A172 (cell line): ENCODE measurements at places on chromosomes 4 and X.

DNA sequence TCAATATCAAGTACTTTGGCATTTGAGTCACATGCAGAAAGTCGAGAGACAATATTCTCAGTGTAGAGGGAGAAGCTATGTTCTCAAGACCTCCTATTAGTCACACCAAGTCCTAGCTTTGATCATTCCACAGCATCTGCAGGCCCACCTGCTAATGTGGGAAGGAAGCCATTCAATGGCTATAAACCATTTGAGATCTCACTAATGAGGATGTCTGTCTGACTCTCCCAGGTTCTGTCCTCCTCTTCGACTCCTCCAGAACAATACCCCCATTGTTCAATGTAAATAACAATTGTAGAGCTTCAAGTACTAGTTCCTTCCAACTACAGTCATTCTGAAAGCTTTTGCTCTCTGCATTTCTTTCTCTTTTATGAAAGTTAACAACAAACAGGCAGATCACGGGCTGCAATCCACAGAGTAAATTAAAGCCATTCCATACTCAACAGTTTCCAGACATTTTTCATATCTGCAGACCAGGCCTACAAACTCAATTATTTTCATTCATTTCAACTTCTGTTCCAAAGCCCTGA lies 140.2 kb upstream of the EDNRA start:
- peak; percentile 56 for DNase-seq

DNA sequence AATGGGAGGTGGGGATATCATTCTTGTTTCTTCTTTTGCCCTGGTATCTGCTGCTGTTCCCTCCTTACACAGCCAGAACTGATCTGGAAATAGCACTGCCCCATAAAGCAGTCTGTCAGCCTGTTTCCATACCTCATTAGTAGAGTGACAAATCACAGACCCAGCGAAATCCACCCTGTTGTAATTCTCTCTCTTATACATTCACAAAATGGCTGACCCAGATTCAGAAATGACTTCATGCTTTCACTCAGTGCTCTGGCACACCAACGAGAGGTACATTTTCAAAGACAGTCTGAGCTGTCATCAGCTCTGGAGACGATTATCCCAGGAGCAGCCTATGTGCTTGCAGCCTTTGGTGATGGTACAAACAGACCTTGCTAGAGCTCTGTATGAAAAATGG lies 164.6 kb downstream of the AFF2 start:
- no peak for DNase-seq

DNA sequence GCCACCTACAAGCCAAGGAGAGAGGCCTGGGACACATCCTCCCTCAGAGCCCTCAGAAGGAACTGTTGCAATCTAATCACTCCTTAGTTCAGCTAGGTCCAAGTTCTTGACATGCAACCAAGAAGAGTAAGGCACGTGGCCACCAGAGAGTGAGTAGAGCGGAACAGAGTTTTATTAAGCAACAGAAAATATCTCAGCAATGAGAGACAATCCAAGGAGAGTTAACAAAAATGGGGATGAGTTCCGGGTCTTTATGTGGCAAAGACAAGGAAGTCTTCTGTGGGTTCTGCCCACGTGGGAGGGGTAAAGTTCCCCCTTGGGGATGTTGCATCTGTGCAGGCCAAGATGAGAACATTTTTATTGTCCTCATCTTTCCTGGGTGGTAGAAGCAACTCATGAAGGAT lies 38.5 kb upstream of the PROM1 start:
- DNase-seq: no peak

GRCh38 chr4:52959541-52959940 lies 97.4 kb downstream of the RASL11B start:
- no peak for DNase-seq

- no peak for DNase-seq
These were observed 1.2 kb downstream of the CPEB2 start for GRCh38 chr4:15003401-15003890.

DNA sequence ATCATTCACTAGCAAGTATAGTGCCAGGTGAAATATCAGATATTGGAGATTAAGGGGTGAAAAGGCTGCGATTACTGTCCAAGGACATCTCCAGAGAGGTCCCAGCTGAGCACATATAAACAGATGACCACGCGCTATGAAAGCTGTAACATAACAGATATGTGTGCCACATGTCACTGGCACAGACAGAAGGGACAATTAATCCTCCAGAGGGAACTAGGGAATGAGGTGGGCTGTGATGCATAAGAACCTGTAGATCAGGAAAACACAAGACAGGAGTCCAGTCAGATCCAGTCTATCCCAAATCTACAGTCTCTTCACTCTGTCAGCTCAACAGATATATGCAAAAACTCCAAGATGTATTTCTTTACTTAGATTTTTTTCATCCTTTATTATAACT lies 157.2 kb downstream of the LDB2 start:
- no peak for DNase-seq

DNA sequence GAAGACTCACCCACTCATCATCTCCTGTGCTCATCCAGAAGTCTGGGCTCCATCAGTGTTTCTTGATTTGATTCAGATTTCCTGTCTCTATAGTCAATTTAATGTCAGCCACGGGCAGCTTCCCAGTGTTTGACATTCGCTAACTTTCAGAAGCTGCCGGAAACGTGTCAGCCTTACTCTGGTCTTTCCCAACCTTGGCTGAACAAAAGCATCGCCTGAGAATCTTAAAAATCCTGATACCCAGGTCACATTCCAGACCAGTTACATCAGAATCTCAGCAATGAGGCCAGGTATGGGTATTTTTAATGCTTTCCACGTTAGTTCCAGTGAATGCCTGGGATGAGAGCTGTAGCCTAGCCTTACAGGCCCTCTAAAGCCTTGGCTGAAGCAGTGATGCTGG lies 233.8 kb downstream of the FRMPD4 start:
- DNase-seq: no peak
